ENCODE measurements at places on chromosomes 12 and 14. TPM values are rescaled to one million over a fixed set of nuclear protein-coding genes. Genes with fewer than 3 reads are reported as not detected.

The TAS2R46 gene
- 0.38 TPM for total RNA-seq

The PLEKHG7 gene
- total RNA-seq: not detected

The NPFF gene
- not detected for total RNA-seq

The RNASE8 gene
- total RNA-seq: not detected

The PTPRQ gene
- total RNA-seq: 0.30 TPM

The FAM90A1 gene
- not detected for total RNA-seq

The IL22 gene
- not detected for total RNA-seq

The TTC8 gene
- total RNA-seq: 9.0 TPM

DNA sequence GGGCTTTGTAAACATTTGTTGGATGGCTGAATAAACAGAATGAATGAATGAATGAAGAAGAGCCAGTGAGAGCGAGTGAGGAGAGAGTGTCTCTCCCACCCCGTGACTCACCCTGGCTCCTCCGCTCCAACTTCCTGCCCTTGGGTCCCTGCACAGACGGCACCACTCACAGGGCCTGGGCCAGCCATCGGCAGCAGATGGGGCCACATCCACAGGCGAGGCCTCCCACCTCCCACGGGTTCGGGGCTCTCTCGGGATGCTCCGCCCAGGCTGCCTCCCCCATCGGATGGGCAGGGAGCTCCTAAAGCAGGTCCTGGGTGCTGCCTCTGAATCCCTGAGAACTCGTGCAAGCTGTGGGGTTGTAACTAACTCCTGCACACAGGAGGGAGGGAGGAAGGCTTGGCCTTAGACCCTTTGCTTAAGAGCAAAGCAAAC is 41.3 kb downstream of the CCNK start:
- no peak for DNase-seq

DNA sequence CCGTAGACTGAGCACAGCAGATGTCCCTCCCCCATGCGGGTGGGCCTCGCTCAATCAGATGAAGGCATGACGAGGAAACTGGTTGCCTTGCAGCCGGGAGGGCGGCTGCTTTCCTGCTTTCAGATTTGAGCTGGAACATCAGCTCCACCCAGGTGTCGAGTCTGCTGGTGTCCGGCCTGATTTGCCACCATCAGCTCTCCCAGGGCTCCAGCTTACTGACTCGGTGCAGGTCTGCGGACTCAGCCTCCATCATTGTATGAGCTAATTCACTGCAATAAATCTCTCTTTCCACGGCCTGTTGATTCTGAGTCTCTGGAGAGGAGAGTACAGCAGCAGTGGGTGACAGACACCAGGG is 156.2 kb downstream of the KIF26A start:
- DNase-seq: peak; percentile 34

- DNase-seq: no peak
Observed at GRCh38 chr12:59708484-59708883, 112.7 kb downstream of the SLC16A7 start.

- no peak for DNase-seq
Observed at GRCh38 chr12:120466560-120467315, 2.8 kb downstream of the SRSF9 start.

- DNase-seq: no peak
Observed at GRCh38 chr12:103640410-103640809, 53.3 kb downstream of the STAB2 start.

- DNase-seq: no peak
Observed at GRCh38 chr14:22650046-22650739, 6.0 kb upstream of the OR6J1 start.

GRCh38 chr12:31298515-31298910 is 27.4 kb downstream of the SINHCAF start:
- no peak for DNase-seq

DNA sequence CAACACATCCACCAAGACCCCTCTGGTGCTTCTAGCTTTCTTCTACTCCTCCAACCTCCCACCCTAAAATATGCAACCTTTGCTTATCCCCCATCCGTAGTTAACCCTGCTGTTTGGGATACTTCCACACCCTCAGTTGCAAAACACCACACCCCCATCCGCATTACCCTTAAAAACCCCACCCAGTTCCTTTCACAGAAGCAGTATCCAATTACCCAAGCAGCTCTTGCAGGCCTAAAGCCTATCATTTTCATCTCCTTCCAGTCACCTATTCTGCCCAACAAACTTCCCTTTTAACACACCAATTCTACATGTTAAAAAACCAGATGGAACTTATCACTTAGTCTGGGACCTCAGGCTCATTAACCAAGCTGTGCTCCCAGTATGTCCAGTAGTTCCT is 88.2 kb downstream of the TMTC3 start:
- no peak for DNase-seq

DNA sequence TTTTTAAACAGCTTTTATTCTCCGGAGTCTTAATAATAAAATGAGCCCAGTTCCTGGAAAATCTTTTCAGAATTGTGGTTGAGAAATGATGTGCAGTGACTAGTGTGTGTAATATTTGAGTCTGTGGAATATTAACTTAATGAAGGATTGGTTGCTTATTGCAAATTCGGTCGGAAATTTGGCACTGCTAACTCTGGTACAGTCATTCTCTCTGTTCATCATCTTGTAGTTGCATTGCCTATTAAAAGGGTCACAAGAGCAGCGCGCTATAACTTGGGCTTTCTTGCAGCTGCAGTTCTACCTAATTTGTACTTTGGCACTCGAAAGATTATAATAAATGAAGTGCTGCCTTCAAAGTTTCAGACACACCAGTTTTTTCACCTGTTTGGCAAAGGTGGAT is 146.0 kb downstream of the FLRT2 start:
- DNase-seq: no peak

GRCh38 chr12:29242921-29243431 is 93.9 kb downstream of the FAR2 start:
- no peak for DNase-seq

DNA sequence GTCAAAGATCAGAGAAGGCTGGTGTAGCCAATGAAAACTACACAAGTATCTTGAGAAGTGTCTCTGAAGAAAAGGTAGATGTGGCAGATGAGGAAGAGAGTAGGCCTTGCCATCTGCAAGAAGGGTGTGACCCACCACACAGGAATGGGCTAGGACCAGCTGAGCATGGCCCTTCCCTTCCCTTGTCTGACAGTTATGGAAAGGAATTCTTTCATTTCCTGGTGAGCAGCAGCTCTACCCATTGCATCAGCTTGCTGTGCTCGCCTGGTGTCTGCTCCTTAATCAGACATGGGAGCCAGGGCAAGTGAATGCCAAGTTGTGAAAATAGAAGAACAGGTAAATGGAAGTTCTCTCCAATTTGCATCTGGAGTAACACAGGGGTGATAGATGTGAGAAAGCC is 145.2 kb upstream of the KRR1 start:
- no peak for DNase-seq

DNA sequence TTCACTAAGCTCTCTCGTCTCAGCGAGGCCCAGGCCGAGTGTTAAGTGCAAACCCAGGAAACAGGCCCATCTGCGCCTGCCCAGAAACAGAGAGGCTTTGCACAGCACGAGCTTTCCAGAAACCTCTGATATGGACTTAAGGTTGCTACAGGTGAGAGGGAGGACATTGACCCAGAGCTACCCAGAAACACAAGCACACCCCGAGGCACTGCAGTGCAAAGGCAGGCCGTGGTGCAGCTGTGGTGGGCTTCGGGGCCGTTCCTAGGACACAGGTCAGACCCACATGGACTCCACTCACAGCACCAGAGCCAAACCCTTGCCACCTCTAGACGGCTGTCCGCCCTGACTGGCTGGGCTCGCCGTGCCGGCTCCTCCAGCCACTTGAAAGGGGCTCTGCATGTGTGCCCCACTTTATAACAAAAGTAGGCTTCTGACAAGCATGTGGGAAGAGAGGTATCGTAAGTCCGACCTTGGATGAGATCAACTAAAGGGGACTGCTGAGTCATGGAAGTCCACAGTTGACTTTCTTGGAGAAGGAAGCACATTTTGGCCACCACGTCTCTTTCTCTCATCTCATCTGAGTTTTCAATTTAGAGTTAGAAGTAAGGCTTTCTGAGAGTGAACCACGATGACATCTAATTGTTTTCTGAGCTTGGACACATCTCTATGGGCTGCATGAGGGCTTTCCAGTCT is 38.2 kb downstream of the CACNA2D4 start:
- peak; percentile 35 for DNase-seq

GRCh38 chr12:12488296-12488695 is 74.4 kb downstream of the DUSP16 start:
- no peak for DNase-seq

- DNase-seq: peak; percentile 59
Observed at GRCh38 chr14:64704743-64705380, 638 bp downstream of the PLEKHG3 start.

GRCh38 chr14:96799489-96800054 is 2.4 kb downstream of the VRK1 start:
- DNase-seq: no peak

DNA sequence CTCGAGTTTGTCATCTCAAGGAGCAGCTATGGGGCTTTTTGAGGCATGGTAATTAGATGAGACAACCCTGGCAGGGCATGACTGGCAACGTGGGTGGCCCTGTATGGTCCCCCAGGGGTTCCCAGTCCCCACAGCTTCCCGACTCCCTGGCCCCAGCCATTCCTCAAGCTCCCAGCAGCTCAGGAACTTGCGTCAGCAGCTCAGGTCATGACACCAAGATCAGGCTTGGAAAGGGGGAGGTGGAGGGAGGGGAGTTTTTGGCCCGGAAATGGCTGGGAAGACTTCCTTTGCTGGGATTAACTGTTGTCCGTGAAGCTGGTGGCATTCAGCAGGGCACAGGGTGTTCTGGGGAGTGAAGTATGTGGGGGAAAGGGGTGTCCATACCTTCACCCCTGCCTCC is 10.4 kb upstream of the NRIP2 start:
- DNase-seq: no peak

DNA sequence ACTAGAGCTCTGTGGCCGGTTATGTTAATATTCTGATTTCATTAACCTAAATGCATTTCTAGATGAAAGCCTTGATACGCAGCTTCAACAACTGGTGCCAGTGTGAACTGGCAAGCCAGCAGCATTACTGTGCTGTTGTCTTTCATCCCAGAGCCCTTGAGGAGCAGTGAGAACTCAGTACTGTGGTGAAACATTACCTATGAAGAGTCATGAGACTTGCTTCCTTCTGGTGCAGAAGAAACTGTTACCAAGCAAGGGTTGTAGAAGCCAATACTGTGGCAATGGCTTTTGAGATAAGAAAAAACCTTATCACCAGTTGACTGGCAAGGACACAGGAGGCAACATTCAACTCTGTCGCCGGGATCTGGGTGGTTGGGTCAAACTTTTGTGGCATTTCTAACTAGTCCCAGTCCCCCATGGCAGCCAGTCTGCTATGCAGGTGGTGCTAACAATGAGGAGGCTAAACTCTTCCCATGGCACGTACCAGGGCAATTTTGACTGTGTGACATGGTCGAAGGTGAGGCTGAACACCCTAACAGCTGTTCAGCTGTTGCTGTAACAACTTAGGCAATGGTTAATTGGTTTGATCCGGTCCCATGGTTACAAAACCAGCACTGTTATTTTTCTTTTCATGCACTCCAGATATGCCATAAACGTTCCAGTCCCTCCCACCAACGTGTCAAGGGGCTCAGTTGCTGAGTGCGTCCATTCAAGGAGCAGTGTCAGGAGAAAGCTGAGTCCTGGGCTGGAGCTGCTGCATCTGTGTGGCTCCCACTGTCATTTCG is 12.6 kb upstream of the LGALS3 start:
- no peak for DNase-seq

GRCh38 chr12:123027726-123028445 is 47.4 kb downstream of the ARL6IP4 start:
- DNase-seq: no peak

DNA sequence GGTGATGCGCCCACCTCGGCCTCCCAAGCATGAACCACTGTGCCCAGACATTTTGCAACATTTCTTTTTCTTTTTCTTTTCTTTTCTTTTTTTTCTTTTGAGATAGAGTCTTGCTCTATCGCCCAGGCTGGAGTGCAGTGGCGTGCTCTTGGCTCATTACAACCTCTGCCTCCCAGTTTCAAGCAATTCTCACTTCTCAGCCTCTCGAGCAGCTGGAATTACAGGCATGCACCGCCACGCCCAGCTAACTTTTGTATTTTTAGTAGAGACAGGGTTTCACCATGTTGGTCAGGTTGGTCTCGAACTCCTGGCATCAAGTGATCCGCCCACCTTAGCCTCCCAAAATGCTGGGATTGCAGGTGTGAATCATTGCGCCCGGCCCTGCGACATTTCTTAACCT is 7.6 kb upstream of the CDC42BPB start:
- no peak for DNase-seq

DNA sequence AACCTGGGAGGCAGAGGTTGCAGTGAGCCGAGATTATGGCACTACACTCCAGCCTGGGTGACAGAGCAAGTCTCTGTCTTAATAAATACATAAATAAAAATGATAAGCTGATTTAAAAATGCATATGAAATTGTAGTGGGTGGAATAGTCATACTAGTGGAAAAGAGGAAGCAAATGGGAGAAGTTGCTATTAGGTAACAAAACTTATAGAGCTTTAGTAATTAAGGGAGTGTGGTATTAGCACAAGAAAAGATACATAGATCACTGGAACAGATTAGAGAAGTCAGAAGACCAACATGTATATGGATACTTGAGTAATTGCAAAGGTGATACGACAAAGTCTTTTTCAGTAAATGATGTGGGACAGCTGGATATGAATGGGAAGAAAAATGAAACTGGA is 26.5 kb downstream of the TECPR2 start:
- DNase-seq: no peak

GRCh38 chr12:13215056-13215455 is 18.5 kb downstream of the EMP1 start:
- no peak for DNase-seq

DNA sequence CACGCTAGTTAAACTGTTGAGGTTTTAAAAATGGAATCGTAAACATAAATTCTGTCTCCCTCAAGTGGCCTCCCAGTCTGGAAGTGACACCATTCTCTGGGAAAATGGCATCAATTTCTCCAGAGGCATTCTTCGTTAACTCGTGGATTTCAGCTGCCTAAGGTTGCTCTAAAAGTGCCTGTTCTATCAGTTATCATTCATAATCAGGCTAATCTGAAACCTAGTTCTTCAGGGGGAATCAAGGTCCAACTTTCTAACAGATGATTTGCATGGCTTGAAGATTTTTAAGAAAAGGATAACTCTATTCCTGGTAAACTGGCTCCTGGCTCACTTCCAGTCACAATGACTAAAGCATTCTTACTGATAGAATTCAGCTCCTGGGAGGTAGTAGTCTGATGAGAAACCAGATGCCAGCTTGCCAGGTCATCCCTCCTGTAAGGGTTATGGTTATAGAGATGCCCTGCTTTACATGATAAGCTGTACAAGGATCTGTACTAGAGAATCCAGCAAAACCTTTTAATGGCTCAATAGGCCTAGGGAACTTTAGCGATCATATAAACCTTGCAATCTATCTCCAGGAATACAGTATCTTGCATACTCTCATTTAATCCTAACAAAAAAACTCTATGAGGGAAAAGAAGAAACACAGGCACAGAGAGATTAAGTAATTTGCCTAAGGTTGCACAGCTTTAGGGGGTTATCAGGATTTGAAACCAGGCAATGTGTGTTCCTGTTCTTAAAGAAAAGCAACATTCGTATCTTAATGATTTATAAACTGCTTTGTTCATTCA is 1.5 kb downstream of the L3HYPDH start:
- no peak for DNase-seq

DNA sequence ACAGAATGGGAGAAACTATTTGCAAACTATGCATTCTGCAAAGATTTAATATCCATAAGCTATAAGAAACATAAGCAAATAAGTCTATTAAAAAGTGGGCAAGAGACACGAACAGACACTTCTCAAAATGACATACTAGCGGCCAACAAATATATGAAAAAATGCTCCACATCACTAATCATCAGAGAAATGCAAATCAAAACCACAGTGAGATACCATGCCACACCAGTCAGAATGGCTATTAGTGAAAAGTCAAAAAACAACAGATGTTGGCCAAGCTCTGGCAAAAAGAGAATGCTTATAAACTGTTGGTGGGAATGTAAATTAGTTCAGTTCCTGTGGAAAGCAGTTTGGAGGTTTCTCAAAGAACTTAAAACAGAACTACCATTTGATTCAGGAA is 121.3 kb downstream of the KCNMB4 start:
- DNase-seq: no peak

Data from left lobe of liver (tissue), 2 donors.